NCI-H1417 treated with DMSO at 0.1 percent for 48 hours (cell line): ENCODE measurements at places on chromosomes 1 and 21.
A peak's percentile ranks its signal among the peaks of the same experiment; 100 is the strongest.

DNA sequence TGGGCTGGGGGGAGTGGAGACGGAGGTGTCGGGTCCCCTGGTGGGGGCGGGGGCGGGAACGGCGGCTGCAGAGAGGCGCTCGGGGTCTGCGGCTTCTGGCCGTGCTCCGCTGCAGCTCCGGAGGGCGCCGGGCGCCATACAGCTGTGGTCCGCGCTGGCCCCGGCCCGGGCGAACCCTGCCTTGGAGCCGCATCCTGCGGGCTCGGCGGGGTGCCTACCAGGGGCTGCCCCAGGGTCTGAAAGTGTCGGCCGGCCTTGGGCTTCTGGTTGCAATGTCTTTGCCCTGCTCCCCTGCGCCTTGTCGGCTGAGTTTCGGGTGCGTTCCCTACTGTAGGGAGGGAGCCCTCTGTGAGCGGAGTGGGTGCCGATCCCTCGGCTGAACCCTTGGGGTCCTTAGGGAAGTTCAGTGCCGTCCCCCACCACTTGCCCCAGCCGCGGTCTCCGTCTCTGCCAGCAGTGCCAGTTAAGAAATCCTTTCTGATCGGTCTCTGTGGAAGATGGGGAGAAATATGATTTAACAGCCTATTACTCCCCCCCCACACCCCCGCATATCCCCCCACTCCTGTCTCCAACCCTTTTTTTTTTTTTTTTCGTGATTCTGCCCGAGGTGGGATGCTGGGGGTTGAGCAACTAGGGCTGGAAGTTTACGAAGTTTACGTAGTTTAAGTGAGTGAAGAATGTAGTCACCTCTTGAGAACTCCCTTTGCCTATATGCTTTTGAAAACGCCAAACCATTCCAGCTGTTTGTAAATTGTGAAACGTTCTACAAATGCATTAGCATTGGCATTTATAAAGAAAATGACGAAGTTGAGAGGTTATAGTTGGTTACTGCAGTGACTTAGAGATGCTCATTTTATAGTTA, 588 bp downstream of the NEXN start:
- DNase-seq: no peak

DNA sequence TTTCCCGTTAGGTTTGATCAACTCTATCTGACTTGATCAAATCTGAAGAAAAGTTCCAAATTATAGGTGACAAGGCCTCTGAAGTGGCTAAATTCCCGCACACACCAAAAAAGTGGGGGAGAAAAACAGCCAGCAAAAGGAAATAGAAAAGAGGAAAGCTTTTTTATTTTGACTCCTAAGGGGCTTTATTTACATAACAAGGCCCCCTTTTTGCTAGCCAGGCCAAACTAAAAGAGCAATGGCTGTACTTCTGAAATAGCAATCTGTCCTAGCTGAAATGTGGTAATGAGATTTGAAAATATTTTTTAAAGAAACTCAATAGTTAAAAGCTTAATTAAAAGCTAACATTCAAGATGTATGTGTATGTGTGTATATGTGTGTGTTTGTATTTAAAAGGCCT, 311.5 kb upstream of the POGK start:
- no peak for DNase-seq

DNA sequence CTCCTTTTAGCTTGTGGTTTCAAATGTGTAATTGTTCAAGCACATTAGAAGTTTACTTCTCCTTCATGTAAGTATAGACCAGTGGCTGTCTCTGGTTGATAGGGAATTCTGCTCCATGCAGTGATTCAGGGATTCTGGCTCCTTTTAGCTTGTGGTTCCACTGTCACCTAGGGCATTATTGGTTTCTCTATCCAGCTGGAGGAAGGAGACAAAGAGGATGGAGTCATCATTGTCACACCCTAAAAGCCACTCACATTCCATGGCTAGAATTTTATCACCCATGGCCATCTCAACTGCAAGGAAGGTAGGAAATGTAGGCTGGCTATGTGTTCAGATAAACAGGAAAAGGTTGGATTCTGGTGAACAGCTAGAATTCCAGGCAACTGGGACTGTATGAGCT, 131.2 kb downstream of the URB2 start:
- no peak for DNase-seq

DNA sequence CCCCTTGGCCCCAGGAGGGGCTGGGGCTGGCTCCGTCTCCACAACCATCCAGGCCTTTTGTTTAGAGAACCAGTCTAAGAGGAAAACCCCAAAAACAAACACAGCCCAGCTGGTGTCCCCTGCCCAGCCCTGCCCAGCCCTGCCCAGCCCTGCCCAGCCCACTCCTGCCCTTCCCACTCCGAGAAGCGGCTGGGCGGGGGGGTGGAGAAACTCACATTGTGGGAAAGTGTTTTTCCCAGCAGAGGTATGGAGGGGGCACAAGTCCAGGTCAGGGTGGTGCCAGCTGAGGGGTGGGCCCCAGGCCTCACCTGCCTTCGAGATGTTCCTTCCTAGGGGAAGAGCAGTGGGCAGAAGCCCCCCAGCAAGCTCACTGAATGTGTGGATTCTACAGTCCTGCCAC, 10.0 kb upstream of the FAM131C start:
- DNase-seq: no peak

- no peak for DNase-seq
These were observed 147.0 kb downstream of the PLPP3 start for GRCh38 chr1:56432166-56432971.

GRCh38 chr1:240946926-240947325, 335.0 kb upstream of the GREM2 start:
- DNase-seq: no peak

- no peak for DNase-seq
These were observed 14.4 kb upstream of the SAMSN1 start for GRCh38 chr21:14560555-14560954.

GRCh38 chr1:236090741-236091147, 25.9 kb upstream of the NID1 start:
- no peak for DNase-seq

GRCh38 chr1:23528250-23528978, 2.6 kb downstream of the E2F2 start:
- no peak for DNase-seq

- DNase-seq: no peak
These were observed 358.4 kb upstream of the SGIP1 start for GRCh38 chr1:66175581-66175980.

DNA sequence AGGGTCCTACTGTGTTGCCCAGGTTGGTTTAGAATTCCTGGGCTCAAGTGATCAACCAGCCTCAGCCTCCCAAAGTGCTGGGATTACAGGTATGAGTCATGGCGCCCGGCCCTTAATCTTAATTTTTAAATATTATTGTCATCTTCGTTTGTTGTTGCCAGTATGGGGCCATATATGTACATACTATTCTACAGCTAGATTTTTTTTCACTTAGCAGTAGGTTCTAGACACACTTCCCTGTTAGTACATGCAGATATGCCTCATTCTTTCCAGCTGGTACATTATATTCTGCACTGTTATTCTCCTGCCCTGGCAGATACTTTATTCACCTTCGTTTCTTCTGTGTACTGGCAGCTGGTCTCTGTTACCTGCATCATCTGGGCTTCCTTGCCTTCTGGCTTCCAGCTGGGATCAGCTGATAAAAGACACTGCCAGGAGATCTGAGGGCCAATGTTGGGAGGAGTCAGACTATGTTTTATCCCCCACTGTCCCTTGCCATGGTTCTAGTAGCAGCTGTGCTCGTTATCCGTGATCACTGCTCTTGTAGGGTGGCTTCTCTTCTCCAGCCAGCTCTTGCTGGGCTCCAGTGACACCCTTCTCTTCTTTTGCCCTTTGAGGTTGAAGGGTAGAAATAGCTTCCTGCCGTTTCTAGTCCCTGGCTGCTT, 24.7 kb downstream of the ST3GAL3 start:
- no peak for DNase-seq

DNA sequence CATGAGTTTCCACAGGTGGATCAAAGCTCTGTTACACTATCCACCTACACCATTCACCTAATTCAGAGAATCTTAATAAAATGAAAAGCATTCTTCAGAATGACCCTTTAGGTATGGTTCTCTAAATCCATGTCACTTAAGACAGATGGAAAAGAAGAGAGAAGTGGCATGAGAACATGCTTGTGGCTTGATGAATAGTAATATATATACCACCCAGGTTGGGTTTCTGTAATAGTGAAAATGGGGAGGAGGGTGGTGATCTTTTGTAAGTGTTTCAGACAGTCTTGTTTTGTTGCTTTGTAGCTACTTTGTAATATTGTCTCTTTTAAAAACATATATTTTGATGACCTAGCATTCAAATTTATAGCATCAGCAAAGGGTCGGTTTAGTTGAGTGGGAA, 469.8 kb downstream of the USP25 start:
- no peak for DNase-seq

GRCh38 chr1:182144646-182145030, 83.1 kb upstream of the ZNF648 start:
- no peak for DNase-seq

- DNase-seq: no peak
These were observed 259.3 kb upstream of the CACYBP start for GRCh38 chr1:174740249-174740968.

DNA sequence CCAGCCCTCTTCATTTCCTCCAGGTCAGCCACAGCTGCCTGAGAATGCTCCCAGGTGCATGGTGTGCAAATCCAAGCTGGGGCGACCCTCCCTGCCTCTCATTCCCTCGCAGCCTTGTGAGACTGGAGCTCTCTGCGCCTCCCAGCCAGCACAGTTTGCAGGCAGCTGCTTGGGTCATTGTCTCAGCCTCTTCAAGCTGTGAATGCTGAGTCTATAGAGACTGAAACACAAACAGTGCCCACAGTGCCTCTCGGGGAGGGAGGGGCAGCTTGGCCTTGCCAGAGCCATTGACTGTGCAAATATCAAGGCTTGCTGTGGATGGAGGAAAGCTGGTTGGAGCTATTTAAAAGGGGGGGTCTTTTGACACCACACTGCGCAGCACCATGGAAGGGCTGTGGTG, 10.6 kb downstream of the PLXNA2 start:
- peak; percentile 95 for DNase-seq

GRCh38 chr1:50977575-50978143, 7.6 kb downstream of the CDKN2C start:
- DNase-seq: no peak

DNA sequence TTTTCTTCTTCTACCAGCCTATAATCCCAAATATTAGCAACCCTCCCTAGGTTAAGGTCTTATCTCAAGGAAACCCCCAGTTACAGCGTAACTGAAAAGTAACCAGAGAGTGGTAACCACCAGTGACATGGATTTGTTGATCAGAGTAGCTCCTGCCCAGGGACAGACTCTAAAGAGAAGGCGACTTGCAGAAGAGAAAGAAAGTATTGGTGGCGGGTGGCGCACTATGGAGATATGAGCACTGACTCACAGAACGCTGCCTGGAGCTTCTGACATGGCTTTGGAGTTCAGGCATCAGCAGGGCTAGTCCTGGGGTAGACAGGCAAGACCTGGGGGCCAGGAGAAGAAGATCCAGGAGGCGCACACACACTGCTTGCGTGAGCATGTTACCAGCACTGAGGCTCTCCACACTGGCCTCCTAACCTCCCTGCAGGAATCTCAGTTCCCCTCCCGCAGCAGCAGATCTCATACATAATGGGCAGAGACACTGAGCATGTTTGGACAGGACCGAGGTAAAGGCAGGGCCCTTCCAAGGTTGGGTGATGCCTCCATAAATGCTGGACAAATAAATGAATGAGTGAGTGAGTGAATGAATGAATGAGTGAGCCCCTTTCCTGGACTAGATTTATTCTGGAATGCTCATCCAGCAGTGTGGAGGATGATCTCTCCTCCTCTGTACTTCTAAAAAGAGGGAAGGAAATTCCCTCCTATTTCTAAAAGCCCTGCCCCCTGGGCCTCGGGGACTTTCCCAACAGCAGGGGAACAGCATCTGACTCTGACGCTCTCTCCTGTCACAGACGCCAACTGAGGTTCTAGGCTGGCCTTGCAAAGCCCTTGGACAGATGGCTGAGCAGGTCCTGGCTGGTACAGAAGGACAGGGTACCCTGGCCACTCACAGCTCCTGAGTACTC, 175.5 kb downstream of the CLIC6 start:
- no peak for DNase-seq

DNA sequence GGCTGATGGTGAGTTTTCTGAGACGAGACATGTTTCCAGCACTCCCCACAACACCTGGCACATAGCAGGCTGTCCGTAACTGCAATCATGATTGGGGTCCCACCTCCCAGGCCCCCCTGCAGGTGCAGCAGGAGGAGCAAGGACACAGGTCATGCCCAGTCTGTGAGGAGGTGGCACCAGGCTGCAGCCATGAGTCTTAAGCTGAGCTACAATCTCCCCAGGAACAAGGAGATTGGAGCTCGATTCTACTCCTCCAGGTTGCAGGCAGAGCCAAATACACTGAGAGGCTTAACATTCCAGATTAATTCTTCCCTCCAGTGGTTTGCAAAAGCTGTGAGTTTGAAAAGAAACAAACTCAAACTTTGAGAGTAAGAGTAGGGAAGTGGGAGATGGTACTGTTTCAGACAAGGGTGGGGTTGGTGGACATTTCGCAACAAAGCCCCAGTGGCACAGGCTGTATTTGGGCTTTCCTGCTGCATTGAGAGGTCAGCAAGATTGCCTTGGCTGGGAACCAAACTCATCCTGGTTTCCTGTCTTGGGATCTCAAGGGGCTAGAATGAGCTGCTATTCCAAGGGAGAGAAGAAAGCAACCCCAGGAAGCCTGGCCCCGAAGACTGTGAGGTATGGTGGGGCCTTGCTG, 64.8 kb upstream of the GALNT2 start:
- no peak for DNase-seq

DNA sequence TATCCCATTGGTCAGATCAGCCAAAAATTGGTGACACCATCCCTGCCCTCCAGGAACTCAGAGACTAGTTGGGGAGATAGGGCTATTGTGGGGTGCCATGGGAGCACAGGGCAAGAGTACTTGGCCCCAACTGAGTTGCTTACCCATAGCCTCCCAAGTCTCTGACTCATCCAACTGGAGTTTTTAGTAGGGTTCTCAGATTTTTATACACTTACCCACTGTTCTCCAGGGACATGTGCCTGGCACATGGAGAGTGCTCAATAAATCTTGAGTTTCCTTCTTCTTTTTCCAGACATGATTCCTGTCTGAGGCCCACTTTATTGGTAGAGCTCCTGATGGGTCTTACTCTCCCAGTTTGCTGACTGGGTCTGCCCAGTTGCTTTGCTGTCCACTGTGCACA, 56.7 kb downstream of the OVGP1 start:
- DNase-seq: no peak

GRCh38 chr21:39388811-39389155, 39.9 kb upstream of the HMGN1 start:
- DNase-seq: no peak

- no peak for DNase-seq
These were observed 16.9 kb upstream of the PIK3CD start for GRCh38 chr1:9634582-9634981.

GRCh38 chr1:211524521-211524920, 32.6 kb upstream of the RD3 start:
- DNase-seq: no peak
